ENCODE measurements at places on chromosomes 3 and 15. TPM values are rescaled to one million over a fixed set of nuclear protein-coding genes. Genes with fewer than 3 reads are reported as not detected.

Gene DNAJA4
- 29.7 TPM for total RNA-seq

Gene TM4SF18
- not detected for total RNA-seq

Gene NTRK3
- total RNA-seq = not detected

Gene CTXN2
- total RNA-seq = not detected

DNA sequence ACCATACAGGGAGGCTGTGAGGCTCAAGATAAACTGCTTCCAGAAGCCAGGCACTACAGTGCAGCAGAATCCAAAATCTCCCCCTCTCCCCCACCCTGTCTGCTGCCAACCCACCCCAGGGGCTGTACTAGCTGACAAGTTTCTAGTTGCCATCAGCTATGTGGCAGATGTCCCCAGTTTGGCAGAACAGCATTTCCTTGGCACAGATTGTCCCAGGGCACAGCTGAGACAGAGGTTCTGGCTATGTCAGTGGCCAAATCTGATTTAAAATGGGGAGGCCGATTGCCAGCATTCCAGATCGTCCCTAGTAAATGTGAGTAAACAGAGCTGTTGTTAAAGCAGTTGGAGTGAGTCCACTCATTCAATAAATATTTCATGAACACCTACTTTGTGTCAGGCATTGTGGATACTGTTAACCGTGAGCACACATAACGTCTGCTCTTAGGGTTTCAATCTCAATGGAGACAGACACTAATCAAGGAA is 28.0 kb upstream of the CCDC174 start:
- no peaks in the 10 kb centered on the region for H3K36me3 ChIP-seq
- H3K4me3 ChIP-seq = no peak overlapping the region
- H3K27ac ChIP-seq = no peak overlapping the region
- H3K27me3 ChIP-seq = peaks cover 13% of the 10 kb centered on the region

DNA sequence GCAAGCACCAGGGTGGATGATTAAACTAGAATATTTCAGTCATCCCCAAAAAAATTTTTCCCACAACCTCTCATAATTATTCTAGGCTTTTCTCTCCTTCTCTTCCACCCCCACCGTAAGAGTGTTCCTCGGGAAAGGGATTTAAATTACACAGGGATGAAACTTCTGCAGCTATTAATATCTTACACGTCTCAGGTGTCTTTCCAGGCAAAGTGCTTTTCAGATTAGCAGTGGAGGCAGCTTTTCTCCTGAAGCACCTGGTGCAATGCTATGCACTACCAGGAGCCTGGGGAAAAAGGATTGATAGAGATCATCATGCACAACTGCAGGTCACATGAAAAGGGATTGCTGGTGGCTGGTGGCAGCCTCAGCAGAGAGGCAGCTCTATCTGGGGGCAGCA is 250.4 kb downstream of the NTRK3 start:
- H3K4me1 ChIP-seq = no peaks in the 10 kb centered on the region
- H3K36me3 ChIP-seq = no peaks in the 10 kb centered on the region
- no peaks in the 10 kb centered on the region for H3K27me3 ChIP-seq

- no peaks in the 10 kb centered on the region for H3K27me3 ChIP-seq
- no peaks in the 10 kb centered on the region for H3K36me3 ChIP-seq
- H3K27ac ChIP-seq = no peak overlapping the region
- H3K4me1 ChIP-seq = no peaks in the 10 kb centered on the region
Observed at GRCh38 chr3:28699283-28699682, 350.7 kb upstream of the AZI2 start.

- H3K27me3 ChIP-seq = peaks cover 38% of the 10 kb centered on the region
- H3K27ac ChIP-seq = no peak overlapping the region
- peak overlapping the region; percentile 82 for H3K4me3 ChIP-seq
Observed at GRCh38 chr15:51621936-51622603, 501 bp downstream of the DMXL2 start.

- H3K4me1 ChIP-seq = peaks cover 50% of the 10 kb centered on the region
- H3K27ac ChIP-seq = no peak overlapping the region
- H3K36me3 ChIP-seq = peaks cover 31% of the 10 kb centered on the region
- DNase-seq = no peak
- no peak overlapping the region for H3K4me3 ChIP-seq
Observed at GRCh38 chr15:75112278-75112847, 89.0 kb downstream of the PPCDC start.

- H3K27ac ChIP-seq = no peak overlapping the region
- H3K36me3 ChIP-seq = no peaks in the 10 kb centered on the region
- H3K4me3 ChIP-seq = no peak overlapping the region
- H3K4me1 ChIP-seq = no peaks in the 10 kb centered on the region
- peaks cover 3% of the 10 kb centered on the region for H3K27me3 ChIP-seq
Observed at GRCh38 chr15:79529157-79529785, 97.1 kb downstream of the MINAR1 start.

GRCh38 chr3:186909078-186909853 is 21.1 kb upstream of the ST6GAL1 start:
- peak overlapping the region; percentile 60 for H3K4me3 ChIP-seq
- peaks cover 47% of the 10 kb centered on the region for H3K4me1 ChIP-seq
- H3K36me3 ChIP-seq = peaks cover 52% of the 10 kb centered on the region
- H3K27me3 ChIP-seq = no peaks in the 10 kb centered on the region

- peaks cover 8% of the 10 kb centered on the region for H3K27me3 ChIP-seq
- H3K36me3 ChIP-seq = no peaks in the 10 kb centered on the region
- no peak overlapping the region for H3K4me3 ChIP-seq
- no peaks in the 10 kb centered on the region for H3K4me1 ChIP-seq
- no peak overlapping the region for H3K27ac ChIP-seq
Observed at GRCh38 chr15:94538280-94538679, 306.9 kb downstream of the MCTP2 start.

- H3K27me3 ChIP-seq = no peaks in the 10 kb centered on the region
- no peak for DNase-seq
- peaks cover 8% of the 10 kb centered on the region for H3K4me1 ChIP-seq
- H3K27ac ChIP-seq = no peak overlapping the region
Observed at GRCh38 chr3:42739401-42740158, 33.5 kb downstream of the CCDC13 start.

DNA sequence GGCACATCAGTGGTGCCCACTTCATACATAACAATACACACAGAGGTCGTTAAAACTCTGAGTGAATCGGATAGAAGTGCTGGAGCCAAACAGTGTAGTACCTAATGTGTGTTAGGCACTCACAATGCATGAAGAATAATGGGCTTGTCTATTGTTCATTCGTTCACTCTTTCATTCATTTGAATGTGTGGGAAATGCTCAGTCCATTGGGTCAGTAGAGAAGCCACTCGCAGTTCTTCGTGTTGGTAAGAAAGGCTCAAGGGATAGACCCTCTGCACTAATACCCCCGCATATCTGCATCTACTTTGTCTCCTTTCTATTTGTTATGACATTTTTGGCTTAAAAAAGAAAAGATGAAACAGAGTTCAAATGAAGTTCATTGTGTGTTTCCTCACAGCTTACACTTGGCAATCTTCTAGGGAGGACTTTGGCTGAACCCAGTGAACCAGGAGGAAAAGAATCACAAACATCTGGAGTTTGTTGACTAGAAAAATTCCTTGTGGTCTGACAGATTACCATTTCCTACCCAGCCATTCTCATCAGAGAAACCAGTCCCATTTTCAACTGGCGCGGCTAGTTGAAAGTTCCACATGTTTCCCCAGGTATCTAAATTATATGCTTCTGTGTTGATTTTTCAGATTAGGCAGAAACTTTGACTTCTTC is 32.8 kb upstream of the MFSD1 start:
- no peak for DNase-seq
- no peaks in the 10 kb centered on the region for H3K27me3 ChIP-seq
- H3K4me3 ChIP-seq = no peak overlapping the region
- no peaks in the 10 kb centered on the region for H3K4me1 ChIP-seq
- H3K27ac ChIP-seq = no peak overlapping the region

- no peak overlapping the region for H3K27ac ChIP-seq
- peaks cover 24% of the 10 kb centered on the region for H3K4me1 ChIP-seq
- DNase-seq = no peak
- peaks cover 64% of the 10 kb centered on the region for H3K36me3 ChIP-seq
Observed at GRCh38 chr3:52404391-52404790, 40.5 kb downstream of the SEMA3G start.
